Omental fat pad (tissue), 4 donors: ENCODE measurements at places on chromosomes 1 and 21.

- no peak for DNase-seq
These were observed 58.9 kb upstream of the RGS18 start for GRCh38 chr1:192099328-192099727.

DNA sequence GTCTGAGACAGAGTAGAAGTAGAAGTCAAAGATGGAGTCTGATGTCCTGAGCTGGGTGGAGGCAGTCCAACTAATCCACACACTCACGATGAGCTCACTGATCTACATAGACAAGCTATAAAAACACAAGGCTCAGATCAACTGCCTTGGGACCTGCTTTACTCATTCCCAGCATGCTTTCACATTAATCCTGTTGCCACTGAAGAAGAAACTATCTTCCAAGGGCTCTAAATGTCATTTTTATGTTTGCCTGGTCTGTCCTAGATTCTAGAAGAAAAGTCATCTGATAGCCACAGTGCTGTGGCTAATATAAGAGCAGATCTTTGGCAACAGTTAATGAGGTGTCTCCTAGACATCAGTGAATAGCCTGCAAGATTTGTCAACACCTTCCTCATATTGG is 522.7 kb downstream of the NUF2 start:
- no peak for DNase-seq

DNA sequence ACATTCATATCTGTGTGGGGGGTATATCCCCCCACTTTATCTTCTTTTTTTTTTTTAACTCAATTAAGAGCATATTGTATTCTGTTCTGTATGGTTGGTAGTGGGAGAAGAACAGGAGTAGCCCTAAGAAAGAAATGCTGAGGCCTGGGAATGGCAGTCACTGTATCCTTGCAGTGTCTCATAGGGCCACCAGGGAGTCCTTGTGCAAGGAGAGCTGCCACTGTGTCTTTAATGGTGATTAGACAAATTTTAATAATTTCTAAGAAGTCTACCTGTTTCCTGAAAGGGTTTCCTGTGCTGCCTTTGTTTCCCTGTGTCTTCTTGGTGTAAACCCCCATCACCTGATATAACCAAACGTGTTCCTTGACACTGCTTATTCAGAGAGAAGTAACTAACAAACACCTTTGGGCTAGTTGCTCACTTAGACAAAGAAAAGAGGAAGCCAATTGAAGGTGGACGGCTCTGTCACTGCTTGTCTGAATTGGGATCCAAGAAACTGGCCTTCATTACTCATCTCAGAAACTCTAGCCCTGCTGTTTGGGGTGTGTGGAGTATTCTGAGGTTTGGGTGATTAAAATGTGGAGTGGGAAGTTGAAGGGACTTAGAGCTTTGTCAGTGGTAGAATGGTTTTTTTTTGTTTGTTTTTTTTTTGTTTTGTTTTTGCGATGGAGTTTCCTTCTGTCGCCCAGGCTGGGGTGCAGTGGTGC is 15.2 kb downstream of the GIPC2 start:
- DNase-seq: no peak

GRCh38 chr1:96525657-96526557 is 195.7 kb upstream of the PTBP2 start:
- DNase-seq: no peak

DNA sequence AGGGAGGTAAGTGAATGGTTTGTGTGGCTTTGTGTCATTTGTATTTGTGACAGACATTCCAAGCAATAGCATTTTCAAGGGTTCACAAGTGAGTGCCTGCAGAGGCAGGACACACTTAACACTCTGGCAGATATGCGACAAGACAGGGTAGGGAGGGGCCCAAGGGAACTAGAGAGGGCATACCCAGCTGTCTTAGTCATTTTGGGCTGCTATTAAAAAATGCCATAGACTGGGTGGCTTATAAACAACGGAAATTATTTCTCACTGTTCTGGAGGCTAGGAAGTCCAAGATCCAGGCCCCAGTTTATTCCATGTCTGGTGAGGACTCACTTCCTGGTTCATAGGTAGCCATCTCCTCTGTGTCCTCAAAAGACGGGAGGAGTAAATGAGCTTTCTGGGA is 137.4 kb downstream of the FGGY start:
- DNase-seq: no peak
